ENCODE measurements at places on chromosomes 6 and 20.

DNA sequence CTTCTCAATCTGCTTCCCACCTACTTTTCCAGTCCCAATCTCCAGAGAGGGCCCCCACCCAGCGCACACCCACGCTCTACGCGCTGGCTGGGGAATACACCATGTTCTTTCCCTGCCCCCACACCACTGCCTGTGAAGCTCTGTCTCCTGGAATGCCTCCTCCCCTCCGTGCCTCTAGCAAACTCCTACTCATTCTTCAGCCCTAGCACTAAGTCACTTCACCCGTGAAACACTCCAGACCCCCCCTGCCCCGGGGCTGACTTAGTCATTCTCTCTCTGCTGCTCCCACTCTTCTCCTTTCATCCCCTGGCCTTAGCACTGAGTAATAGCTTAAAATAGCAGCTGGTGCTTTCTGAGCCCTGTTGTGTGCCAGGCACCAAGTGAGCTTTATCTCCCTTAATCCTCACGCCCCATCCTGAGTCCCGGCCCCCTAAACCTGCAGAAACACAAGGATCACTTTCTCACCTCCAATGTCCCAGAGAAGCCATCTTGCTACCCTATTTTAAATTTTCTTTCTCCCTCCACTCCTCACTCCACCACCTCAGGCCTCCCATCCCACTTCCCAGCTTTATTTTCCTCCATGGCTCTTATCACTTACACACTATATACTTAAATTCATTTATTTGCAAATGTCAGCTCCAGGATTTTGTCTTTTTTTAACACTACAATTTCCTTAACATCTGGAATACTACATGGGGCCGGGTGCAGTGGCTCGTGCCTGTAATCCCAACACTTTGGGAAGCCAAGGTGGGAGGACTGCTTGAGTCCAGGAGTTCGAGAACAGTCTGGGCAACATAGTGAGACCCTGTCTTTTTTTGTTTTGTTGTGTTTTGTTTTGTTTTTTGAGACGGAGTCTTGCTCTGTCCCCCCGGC, 6.3 kb upstream of the PARD6B start:
- peak; percentile 47 for DNase-seq

DNA sequence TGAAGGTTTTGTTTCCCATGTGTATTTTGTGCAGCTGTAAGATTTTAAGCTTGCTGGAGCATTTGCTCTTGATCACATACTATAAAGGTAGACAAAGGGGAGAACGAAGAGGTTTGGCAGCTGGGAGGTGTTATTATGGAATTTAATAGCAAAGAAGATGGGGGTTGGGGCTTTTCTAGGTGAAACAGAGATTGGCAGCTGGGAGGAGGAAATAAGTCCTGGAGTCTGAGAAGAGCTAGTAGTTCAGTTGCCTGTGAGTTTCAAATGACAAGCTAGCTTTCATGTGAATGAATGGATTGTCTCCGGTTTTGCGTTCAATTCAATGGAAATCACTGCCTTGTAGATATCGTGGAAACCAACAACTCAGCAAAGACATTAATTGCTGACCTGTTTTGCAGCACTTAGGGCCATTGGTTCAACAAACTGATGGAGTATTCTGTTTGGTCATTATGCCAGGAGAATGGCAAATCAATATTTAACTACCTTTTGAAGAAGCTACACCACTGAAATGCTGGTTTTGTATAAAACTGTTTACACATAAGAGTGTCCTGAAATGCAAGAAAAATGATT, 38.1 kb upstream of the FLRT3 start:
- no peak for DNase-seq

- DNase-seq, result no peak
Measured at GRCh38 chr6:164066335-164066734, 651.8 kb downstream of the QKI start.

DNA sequence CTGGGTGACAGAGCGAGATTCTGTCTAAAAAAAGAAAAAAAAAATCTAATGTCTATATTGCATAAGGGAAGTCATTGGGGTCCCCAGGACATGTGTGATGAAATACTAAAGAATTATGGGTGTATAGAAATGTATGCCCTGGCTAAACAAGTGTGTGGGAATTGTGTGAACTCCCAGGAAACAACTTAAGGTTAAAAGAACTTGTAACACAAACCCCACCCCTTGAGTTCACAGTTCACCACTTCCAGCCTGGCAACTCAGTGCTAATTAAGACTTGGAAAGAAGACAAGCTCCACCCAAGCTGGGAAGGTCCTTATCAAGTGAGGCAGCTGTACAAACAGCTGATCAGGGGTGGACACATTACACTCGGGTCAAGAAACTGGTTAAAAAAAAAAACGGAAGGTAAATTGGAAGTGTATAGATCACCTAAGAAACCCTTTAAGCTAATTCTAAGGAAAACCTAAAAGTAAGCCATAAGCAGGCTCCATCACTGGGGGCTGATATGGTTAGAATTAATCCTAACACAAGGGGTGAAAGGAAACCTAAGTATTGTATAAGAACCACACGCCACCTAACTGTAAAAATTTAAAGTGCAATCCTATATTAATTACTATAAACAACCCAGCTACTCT, 25.2 kb downstream of the HLA-A start:
- no peak for DNase-seq

- DNase-seq, result peak; percentile 36
Measured at GRCh38 chr6:797479-798077, 104.6 kb upstream of the EXOC2 start.

DNA sequence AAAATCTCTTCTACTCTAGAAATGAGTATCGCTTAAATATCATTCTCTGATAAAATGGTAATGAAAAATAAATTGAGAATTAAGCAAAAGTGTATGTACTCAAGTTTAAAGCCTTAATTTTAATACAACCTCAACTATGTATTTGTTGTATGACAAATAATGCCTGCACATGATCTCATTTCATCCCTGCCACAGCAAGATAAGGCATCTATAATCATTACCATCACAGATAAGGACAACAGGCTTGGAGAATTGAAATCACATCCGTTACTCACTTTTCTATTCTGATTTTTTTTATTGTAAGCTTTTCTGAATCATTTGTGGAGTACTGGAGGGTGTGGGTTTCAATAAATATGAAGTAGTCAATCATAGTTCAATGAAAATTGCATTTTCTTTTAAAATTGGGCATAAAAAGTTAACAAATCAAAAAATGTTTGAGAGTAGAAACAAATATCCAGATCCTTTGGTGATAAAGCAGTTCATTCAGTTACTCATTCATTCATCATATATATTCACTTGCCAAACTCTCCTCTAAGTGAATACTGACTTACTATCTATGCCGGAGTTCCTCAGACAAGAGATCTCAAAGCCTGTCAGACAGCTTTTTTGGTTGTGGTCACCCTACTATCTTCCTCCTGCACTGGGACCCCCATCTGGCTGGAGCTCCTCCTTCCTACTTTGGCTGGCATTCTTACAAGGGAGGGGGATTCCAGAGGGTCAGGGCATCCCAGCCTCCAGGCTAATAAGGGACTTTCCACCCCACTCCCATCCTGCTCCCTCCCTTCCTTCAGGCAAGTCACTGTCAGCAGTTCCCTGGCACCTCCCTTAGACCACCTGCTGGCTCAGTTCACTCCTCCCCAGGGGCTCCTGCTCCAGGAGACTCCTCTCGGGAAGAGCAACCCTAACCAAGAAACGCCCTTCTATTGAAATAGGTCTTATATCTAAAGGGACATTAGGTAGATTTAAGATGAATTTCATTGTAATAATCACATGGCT, 118.6 kb downstream of the OGFRL1 start:
- DNase-seq, result no peak

DNA sequence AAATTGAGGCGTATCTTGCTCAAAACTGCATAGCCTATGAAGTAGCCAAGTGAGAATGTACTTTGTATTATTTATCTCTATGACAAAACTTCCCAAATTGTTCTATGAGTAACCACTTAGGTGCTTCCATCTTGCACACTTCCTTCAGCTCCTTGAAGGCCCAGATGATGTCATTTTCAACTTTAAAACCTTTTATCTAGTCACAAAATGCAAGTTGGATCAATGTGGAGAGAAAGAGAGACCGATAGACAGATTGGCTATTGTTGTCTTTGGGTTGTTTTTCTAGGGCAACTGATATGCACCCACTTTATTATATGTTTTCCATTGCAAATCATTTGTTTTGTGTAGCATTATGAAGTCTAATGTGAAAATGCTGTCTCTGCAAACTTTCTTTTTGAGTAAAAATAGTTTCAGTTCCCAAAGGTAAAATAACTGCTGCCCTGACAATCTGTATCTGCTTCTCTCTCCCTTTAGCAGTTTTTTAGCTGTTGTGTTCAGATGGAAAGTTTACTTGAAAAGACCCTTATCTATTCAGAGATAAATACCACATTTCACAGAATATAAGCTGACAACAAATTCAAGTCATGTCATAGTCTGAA, 73.7 kb upstream of the CITED2 start:
- DNase-seq, result no peak

DNA sequence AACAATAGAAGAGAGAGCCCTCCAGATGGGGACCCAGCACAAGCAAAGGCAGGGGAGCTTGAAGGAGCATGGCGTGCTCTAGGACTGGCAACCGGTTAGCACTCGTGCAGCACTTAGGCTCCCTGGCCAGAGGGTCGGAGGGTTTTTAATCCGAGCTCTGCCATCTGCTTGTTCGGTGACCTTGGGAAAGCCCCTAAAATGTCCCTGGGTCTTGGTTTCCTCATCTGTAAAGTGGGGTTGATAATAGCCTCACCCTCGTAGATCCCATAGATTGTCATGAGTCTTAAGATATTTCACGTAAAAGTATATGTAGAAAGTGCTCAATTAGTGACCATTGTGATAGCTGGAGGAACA, 16.6 kb upstream of the HCK start:
- no peak for DNase-seq

DNA sequence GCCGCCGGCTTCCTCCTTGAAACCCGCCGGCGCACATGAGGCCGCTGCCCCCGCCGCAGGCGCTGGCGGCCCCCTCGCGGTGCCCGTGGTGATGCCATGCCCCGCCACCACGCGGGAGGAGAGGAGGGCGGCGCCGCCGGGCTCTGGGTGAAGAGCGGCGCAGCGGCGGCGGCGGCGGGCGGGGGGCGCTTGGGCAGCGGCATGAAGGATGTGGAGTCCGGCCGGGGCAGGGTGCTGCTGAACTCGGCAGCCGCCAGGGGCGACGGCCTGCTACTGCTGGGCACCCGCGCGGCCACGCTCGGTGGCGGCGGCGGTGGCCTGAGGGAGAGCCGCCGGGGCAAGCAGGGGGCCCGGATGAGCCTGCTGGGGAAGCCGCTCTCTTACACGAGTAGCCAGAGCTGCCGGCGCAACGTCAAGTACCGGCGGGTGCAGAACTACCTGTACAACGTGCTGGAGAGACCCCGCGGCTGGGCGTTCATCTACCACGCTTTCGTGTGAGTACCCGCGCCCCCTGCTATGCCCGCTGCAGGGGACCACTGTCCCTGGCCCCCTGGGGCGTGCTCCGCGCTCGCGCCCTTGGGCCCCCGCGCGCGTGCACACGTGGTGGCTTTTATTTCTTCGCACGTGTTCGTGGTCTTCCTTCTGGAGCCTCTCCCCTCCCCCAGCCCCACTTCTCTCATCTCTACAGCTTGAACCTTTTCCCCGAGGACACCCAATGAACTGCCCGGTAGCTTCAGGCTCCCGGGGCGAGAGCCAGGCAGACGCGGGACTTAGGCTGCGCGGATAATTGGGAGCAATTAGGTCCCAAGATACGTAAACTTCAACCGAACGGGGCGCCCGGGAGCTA, 453 bp downstream of the KCNQ5 start:
- peak; percentile 84 for DNase-seq

DNA sequence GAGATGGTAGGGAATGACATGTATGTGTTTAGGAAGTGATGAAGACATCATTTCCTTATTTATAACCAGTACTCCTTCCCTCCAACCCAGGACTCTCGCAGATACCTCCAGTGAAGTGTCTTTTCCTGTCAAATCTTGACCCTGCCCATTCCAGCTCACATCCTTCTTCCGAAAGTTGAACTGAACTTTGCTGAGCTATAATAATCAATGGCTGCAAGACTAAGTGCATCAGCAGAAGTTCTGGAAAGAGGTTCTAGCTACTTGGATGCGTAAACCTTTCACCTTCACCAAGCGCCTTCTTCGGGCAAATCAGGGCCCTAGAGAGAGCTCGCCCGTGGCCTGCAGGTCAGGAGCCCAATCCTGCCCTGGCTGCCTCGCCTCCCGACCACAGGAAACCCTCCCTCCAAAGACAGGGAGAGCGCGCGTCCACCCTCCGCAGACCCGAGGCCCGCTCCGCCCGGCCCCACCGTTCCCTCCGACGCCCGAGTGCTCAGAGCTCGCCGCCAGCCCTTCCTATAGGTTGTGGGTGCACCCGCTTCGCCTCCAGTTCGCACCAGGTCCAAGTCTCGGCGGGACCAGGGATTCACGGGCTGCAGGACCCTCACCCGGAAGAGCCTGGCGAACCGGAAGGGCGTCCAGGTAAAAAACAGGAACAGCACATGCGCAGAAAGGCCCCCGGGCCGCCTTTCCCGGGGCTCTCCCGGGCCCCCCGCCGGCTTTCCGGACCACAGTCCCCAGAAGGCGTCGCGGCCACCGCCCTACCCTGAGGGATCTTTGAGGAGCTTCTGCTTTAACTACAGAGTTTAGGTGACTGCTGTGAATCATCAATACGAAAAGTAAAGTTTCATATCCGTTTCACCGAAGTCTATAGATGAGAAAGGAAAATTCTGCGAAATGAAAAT, at the start of gene ZNF334:
Gene ZNF334 (minus strand): TSS at position 617 of the 902 bp plus-strand sequence. CDS start 1,457 bp downstream, outside the sequence.
- peak; percentile 94 for DNase-seq

- peak; percentile 9 for DNase-seq
Measured at GRCh38 chr6:22036275-22036674, 260.6 kb downstream of the PRL start.

- no peak for DNase-seq
Measured at GRCh38 chr20:5949943-5950270, 426 bp downstream of the TRMT6 start.

GRCh38 chr6:2101213-2101612, 144.2 kb downstream of the GMDS start:
- no peak for DNase-seq

- no peak for DNase-seq
Measured at GRCh38 chr20:23532533-23532932, 35.8 kb downstream of the CST9L start.

DNA sequence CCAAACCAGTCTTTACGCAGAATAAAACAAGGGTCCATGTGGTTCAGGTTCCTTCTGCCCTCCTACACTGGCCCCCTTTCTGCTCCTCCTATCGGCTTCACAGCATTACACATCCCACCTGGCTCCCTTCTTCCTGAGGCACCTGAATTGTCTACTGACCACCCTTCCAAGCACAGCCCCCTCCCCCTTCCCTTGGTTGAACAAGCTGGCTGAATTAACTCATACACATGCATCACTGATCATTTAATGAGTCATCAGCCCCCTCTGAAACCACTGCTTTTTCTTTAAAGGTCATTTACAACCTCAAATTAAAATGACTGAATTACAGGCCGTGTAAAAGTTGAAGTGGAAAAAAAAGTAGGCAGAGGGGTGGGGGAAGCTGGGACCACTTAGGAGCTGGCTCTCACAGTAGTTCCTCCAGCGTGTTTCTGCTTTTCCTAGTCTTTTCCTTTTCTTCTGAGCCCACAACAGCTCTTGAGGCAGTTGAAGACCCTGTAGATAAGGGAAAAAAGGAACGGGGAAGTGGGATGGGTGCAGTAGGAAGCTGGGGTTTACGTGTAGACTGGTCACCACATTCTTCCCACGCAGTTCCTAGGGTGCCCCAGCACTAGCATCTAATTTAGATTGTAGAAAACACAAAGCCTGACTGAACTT, 67.6 kb downstream of the FYN start:
- DNase-seq, result no peak

- no peak for DNase-seq
Measured at GRCh38 chr6:147999001-147999540, 343.6 kb upstream of the SASH1 start.

GRCh38 chr20:37323985-37324384, 22.0 kb upstream of the SRC start:
- DNase-seq, result no peak
